Fibroblast of villous mesenchyme (primary cell): ENCODE measurements at places on chromosomes 3 and 15. TPM values are rescaled to one million over a fixed set of nuclear protein-coding genes. Genes with fewer than 3 reads are reported as not detected.

- DNase-seq = no peak
These were observed 36.0 kb downstream of the RAB8B start for GRCh38 chr15:63225381-63225780.

- no peak for DNase-seq
These were observed 282.4 kb upstream of the LRRFIP2 start for GRCh38 chr3:37456781-37457180.

DNA sequence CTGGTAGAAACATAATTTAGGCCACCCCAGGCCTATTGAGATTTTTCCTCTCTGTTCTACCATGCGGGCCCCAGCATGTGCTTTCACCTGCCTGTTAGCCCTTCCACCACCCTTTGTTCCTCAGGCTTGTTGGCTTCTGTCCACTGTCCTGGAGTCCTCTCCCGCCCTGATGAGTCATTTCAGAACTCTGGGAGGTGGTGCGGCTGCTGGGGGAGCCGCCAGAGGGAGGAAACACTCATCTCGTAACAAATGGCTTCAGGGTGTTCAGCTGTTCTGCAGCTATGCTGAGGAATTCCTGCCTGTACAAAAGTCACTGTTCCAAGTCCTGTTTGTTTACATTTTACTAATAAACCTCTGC, 36.3 kb downstream of the LRTM1 start:
- peak; percentile 95 for DNase-seq

DNA sequence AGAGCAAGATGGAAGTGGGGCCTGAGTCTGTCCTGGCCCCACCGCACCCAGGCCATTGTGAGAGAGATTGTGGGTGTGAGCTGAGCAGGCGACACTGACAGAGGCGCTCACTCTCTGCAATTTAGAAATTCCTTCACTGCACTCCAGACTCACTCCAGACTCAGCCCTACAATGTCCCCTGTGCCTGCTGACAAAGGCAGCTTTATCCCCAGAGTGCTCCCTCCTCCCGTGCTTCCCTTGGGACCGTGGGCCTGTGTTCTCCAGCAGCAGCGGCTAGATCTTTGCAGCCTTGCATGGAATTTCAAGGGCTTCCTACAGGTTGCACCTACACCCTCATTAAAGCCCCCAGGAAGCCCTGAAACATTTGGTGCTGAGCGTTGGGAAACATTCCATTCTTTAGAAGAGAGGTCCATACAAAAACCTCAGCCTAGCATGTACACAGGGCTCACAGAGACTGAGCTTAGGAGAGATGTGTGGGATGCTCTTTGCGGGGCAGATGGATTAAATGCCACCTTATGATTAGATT, 1.3 kb upstream of the IL16 start:
- DNase-seq = no peak

DNA sequence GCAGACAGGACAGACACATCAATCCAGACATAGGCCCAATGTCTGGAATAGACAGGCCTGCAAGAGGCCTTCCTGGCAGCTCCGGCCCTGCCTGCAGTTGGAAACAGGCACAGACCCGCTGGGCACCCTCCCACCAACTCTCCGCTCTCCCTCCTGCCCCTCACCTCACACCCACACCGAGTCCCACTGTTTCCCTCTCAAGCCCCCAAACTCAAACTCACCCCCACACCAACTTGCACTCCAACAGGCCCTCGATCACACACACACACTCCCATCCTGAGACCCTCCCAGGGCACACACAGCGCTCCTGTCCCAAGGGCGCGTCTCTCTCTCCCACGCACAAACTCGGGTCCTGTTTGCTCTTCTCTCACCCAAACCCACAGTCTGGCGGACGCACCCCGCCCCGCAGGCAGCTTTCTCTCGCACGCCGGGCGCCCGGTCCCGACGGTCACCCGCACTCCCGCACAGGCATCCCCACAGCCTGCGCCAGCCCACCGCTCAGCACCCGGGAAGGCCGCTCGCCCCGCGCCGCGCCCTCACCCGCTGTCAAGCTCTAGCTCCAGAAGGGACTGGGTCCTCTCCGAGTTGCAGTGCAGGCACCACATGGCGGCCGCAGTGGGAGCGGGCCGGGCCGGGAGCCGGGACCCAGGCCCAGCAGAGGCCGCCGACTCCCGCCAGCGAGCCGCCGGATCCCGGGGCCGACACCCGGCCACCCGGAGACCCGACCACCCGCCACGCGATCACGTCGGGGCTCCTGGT, 106.2 kb downstream of the IQSEC1 start:
- peak; percentile 25 for DNase-seq

- no peak for DNase-seq
These were observed 28.4 kb upstream of the CNTN3 start for GRCh38 chr3:74642876-74643275.

- peak; percentile 61 for DNase-seq
These were observed 154.4 kb downstream of the TUSC7 start for GRCh38 chr3:116863822-116864589.

GRCh38 chr3:98594628-98595324, 1.4 kb upstream of the CPOX start:
- DNase-seq = no peak

GRCh38 chr15:91465696-91466095, 365.6 kb downstream of the SV2B start:
- no peak for DNase-seq

DNA sequence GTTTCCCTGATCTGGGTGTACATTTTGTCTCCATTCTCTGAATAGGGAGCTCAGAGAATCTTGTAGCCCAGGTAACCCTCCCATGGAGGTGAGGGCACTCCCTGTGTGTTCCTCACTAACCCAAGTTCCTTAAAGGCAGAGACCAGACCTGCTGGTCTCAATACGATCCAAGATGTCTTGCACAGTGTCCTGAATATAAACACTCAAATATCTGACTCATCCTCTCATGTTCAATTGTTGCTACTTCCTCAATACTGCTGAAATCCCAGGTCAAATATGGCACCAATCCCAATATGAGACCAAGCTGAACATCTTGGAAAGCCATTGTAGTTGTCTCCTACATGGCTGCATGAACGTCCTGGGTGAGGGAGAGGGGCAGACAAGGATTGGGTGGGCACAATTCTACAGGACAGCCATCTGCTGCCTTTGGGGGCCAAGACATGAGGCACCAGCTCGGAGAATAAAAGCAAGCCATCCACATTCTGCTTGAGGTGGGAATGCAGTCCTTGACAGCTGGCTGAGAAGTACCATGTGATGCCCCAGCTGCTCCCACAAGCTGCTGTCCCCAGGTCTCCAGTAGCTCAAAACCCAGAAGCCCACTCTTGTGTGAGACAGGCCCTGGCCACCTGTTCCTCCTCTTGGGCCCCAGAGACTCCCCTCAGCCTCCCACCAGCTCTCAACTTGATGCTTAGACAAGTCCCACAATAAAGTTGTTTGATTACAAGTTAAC, 18.2 kb downstream of the TBC1D2B start:
- DNase-seq = peak; percentile 55

DNA sequence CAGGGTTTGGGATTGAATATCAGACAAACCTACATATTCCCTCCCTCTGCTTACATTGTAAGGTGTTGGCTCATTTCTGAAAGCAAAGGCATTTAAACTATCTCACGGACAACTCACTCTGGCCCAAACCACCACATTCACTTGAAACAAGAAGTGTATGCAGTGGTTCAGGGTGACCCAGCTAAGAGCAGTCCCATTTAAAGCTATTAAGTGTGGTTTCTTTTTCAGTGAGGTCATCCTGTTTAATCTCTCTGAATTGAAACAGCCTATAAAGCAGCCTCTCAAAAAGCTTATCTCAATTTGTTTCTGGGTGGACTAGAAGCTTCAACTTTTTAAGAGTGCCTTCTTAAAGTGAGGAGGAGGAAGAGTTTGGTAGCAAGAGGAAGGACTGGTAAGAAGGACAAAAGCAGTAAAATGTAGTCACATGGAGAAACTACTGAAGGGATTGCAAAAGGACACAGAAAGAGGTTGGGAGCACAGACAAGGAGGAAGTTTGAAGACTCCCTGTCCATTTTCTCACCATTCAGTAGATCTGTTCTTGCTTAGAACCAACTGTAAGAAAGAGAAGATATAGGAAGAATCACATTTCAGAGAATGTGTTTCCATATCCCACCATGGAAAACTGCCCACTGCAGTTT, 151.6 kb downstream of the TMCO5A start:
- peak; percentile 50 for DNase-seq

- no peak for DNase-seq
These were observed 85.0 kb downstream of the CCNL1 start for GRCh38 chr3:157074981-157075380.

DNA sequence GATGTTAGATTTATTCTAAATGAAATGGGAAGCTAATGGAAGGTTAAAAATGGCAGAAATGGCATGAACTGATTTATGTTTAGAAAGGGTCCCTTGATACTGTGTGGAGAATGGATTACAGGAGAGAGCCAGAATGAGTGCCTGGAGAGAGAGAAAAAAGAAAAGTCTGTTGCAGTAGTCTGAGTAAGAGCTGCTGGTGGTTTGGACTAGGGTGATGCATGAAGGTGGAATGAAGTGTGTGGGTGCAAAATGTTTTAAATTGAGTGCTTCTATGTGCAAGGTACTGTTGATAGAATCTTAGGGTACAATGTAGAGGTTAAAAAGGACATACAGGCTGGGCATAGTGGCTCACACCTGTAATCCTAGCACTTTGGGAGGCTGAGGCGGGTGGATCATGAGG, 11.4 kb upstream of the MGA start:
- no peak for DNase-seq

The KLF15 gene
- total RNA-seq = 0.32 and 0.43 TPM in 2 replicates

The DAZL gene
- not detected in 2 replicates for total RNA-seq

The MCF2L2 gene
- 0.43 and 0.64 TPM in 2 replicates for total RNA-seq

The EEF1AKMT4 gene
- total RNA-seq = 3.9 and 5.6 TPM in 2 replicates
